Cardiac fibroblast (primary cell): ENCODE measurements at places on chromosomes 4 and X.
A peak's percentile ranks its signal among the peaks of the same experiment; 100 is the strongest.

DNA sequence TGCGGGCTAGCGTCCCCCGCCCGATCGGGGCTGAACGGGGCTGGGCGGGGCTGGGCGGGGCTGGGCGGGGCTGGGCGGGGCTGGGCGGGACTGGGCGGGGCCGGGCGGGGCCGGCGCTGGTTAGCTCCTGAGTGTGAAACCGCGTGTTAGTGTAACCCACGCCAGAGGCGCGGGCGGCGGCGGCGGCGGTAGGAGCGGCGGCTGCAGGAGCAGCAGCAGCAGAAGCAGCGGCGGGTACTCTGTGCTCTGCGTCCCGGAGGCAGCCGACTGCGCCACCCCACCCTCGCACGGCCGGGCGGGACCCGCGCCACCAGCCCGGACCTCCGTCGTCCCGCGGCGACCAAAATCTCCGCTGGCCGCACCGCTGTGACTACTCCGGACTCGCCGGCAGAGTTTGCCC lies 128.1 kb downstream of the LAS1L start:
- DNase-seq = no peak

DNA sequence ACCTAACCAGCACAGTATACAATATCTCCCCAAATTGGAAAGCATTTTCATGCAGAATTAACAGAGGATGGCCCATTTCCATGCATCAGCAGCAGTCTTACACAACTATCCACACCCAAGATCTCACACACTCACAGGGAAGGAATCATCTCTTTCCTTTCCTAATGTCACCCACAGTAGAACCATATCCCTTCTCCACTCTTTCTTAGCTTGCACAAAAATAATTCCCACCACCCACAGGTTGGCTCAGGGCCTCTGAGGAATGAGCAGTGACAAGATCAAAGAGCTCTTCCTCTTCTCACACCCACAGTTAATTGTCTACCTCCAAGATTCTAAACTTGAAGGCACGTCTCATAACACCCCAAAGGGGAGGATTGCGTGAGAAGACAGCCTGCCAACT lies 217.7 kb upstream of the VEGFC start:
- no peak for DNase-seq

GRCh38 chr4:142961866-142962265 lies 115.8 kb upstream of the INPP4B start:
- no peak for DNase-seq

DNA sequence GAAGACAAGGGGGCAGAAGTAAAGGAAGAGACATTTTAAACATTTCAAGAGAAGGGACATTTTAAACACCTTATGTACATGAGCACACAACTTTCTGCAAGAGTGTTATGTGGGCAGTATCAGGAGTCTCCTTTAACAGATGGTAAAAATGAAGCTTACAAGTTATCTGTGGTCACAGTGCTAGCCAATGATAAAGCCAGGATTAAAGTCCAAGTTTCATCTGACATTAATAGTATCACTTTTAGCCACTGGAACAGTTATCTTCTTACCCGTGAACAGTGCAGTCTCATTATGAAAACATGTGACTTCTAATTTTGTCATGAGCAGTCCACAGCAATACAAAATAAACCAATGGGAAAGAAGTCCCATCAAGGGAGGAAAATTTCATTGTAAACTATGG lies 627.9 kb upstream of the AGA start:
- DNase-seq = no peak

DNA sequence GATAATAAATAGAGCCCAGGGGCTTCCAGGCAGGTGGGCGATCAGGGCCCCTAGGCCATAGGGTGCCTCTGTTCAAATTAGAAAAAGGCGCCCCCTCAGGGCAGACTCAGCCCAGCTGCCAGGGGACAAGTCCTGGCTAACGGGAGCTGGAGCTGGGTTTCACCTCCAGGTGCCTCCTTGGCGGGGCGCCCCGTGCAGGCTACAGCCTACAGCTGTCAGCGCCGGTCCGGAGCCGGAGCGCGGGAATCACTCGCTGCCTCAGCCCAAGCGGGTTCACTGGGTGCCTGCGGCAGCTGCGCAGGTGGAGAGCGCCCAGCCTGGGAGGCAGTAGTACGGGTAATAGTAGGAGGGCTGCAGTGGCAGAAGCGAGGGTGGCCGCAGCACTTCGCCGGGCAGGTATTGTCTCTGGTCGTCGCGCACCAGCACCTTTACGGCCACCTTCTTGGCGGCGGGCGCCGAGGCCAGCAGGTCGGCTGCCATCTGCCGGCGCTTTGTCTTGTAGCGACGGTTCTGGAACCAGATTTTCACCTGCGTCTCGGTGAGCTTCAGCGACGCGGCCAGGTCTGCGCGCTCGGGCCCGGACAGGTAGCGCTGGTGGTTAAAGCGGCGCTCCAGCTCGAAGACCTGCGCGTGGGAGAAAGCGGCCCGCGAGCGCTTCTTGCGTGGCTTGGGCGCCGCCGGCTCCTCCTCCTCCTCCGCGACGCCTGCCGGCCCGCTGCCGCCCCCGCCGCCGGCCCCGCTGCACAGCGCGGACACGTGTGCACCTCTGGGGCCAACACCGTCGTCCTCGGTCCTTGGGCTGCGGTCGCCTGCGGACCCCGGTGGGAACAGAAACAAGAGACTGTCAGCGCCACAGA lies 2.4 kb downstream of the NKX3-2 start:
- no peak for DNase-seq

DNA sequence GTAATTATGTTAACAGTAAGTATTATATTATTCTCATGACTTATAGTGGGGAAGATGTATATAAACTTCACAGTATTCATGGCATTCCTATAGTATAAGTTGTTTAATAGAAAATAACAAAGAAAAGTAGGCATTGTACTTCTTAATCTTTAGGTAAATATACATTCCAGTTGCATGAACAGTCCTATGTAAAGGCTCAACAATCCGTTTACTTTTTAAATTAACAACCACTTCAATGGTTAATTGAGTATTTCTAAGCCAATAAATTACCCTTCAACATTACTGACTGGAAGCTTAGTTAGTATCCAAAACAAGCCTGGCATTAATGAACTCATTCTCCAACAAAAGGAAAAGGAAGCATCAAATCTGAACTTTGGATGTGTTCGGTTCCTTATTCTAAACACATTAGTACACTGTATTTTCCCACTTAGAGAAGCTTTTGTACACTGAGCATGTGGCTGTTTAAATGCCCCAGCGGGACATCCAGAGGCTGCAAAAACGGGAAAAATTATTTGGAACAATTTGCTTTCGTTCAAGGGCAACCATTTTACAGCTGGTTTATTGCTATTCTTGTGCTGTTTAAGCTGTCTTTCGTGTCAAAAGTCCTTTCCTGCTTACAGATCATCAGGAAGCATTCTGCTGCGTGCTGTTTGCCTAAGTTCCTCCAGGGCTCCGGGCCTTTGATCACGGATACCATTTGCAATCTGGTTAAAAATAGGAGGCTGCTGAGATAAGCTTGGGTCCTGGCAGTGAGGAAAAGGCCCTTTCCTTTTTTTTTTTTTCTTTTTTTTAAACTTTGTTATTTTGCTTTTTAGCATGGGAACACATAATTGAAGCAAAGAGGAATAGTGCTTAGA lies 460.3 kb downstream of the SPRY1 start:
- peak; percentile 65 for DNase-seq

DNA sequence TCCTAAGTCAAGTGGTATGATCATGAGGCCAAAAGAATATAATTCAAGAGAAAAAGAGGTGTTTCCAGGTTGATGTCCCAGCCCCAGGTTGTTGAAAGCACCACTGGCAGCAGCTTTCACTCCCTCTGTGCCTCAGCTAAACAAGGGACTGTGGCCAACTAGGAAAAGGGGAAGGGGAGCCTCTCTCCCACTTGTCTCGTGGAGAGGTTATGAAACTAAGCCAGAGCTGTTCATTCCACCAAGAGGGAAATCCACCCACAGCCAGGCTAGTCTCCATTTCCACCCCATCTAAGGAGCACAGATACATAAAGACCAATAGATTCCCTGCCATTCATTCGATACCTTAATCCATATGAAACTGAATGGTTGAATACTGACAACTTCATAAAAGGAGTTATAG lies 8.1 kb downstream of the ANXA5 start:
- DNase-seq = no peak

GRCh38 chr4:161419822-161420221 lies 744.0 kb downstream of the FSTL5 start:
- DNase-seq = no peak

DNA sequence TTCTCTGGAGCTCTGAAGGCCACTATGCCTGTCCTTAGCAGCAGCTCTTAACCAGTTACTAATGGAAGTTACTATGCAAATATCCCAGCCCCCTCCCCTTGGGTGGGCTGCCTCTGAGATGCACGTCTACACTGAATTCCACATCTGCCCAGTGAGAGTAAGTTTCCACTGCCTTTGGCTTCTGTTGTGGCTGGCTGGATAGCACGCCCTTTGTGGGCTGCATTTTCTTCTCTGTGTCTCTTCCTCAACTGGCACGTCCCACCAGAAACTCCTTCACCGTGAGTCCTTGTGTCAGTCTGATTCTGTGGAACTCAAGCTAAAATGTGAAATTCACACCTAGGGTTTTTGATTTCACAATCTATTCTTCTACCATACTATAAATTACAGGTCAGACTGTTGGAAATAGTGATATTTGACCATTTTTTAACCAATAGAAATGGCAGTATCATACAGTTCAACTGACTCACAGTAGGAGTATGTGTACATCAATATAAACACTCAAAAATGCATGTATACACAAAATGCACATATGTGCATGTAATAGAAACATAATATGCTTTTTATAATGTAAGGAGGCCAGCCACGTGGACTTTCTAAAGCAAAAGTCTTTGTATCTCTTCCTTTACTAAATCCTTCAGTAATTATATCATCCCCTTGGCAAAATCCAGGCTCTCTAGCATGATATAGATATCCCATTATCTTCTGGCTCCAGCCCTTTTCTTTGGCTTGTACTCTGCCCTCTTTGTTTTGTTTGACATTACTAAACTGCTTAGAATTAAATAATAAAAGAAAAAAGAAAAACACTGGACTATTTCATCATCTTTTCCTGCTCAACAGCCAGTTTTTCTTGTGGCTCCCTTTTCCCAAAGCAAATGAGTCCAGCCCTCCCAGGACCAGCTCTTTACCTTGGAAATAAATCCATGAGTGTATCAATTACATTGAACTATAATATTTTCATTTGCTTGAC lies 33.2 kb upstream of the LDB2 start:
- DNase-seq = peak; percentile 11

- peak; percentile 31 for DNase-seq
These were observed 34.1 kb downstream of the PRKG2 start for GRCh38 chr4:81180916-81181315.

GRCh38 chrX:77160301-77160700 lies 286.9 kb upstream of the FGF16 start:
- no peak for DNase-seq

- no peak for DNase-seq
These were observed 802.4 kb upstream of the HS3ST1 start for GRCh38 chr4:12231098-12231497.

GRCh38 chr4:150990993-150991392 lies 24.1 kb downstream of the LRBA start:
- no peak for DNase-seq

DNA sequence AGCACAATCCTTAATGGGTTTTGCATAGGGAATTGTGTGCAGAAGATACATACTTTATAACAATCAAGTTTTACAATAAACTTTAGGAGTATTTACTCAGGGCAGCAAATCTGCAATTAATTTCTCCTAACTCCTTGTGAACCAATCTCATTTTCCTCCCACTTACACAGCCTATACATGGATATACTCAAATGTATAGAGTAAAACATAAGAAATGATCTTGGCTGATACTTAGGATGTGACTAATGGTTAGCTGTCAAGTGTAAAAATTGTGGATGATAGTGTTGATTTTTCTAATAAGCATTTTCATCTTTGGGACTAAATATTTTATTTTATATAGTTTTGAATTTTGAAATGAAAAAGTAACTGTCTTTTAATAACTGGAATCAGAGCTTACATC lies 759.6 kb downstream of the GRID2 start:
- no peak for DNase-seq

GRCh38 chr4:81555489-81555888 lies 83.8 kb upstream of the RASGEF1B start:
- DNase-seq = no peak

GRCh38 chr4:77921701-77922100 lies 59.1 kb downstream of the MRPL1 start:
- peak; percentile 95 for DNase-seq

DNA sequence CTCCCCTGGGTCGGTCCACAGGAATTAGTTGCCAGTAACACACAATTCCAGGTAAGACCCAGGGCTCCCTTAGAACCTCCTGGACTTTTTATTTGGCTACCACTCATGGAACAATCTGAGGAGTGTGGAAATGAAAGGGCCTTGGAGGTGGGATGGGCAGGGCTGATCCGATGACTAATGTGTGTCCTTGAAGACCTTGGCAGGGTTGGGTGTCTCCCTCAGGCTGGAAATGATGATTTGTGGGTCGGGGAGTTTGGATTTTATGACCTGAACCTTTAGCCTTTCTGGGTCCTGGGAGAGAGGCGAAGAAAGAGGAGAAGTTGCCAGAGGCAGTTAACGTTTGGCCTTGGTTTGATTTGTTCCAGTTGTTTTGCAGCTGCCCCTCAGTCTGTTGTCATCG lies 425.0 kb downstream of the MID1IP1 start:
- no peak for DNase-seq

DNA sequence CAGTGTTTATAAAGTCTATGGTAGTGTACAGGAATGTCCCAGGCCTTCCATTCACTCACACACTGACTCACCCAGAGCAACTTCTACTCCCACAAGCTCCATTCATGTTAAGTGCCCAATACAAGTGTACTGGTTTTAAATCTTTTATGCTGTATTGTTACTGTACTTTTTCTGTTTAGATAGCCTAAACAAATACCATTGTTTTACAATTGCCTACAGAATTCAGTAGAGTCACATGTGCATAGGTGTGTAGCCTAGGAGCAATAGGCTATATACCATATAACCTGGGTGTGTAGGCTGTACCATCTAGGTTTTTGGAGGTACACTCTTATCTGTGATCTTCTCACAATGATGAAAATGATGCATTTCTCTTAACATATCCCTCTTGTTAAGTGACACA lies 126.7 kb downstream of the DGKK start:
- DNase-seq = no peak

GRCh38 chr4:124710911-124711310 lies 1.6 kb downstream of the ANKRD50 start:
- peak; percentile 50 for DNase-seq

GRCh38 chr4:71441186-71442169 lies 102.7 kb downstream of the SLC4A4 start:
- no peak for DNase-seq

GRCh38 chr4:85701861-85702321 lies 226.9 kb downstream of the ARHGAP24 start:
- DNase-seq = no peak

- no peak for DNase-seq
These were observed 8.0 kb downstream of the FAM241A start for GRCh38 chr4:112153211-112153791.

DNA sequence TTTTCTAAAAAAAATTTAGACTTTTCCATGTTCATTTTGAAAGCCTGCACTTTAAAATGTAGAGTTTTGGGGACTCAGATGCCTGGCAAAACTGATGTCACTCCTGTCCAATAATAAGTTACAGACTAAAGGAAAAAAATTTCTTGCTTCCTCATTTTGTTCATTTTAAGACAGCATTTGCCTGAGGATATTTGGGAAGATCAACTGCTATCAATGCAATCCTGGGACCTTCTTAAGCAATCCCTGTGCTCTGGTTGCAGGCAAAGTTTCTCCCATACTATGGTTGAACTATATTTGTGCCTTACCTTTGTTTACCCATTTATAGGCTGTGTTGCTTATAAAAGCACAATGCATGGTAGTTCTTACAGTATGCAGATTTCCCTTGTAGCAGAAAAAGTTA lies 280.4 kb downstream of the CFAP47 start:
- DNase-seq = no peak

GRCh38 chr4:10096978-10097335 lies 19.6 kb downstream of the WDR1 start:
- DNase-seq = no peak

GRCh38 chr4:64014647-64015046 lies 394.6 kb downstream of the TECRL start:
- no peak for DNase-seq
